NCI-H146 (cell line): ENCODE measurements at places on chromosomes 6 and 20.

- DNase-seq = no peak
These were observed 28.9 kb downstream of the ELMO2 start for GRCh38 chr20:46377518-46377917.

DNA sequence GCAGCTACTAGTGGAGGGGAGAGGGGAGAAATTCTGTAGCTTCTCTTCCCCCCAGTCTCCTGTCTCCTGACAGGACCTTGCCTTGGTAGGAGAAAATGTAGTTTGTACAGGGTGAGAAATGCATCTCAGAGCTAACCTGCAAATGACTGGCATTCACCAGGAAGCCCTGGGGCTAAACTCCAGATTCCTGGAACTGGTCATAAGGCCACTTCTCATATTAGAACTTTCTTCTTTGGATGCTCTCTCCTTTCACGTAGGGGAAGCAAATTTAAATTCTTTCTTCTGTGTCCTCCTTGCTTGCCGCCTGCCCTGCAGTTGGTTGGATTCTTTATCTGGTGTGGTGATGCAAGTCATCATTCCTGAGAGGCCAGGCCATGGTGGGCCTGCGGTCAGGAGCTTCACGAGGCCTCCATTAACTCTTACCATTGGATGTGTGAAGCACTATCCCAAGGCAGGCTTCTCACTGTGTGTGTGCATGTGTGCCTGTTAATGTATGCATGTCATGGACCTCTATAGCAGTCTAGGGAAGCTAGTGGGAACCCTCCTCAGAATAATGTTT lies 182.0 kb downstream of the PHF3 start:
- no peak for DNase-seq

DNA sequence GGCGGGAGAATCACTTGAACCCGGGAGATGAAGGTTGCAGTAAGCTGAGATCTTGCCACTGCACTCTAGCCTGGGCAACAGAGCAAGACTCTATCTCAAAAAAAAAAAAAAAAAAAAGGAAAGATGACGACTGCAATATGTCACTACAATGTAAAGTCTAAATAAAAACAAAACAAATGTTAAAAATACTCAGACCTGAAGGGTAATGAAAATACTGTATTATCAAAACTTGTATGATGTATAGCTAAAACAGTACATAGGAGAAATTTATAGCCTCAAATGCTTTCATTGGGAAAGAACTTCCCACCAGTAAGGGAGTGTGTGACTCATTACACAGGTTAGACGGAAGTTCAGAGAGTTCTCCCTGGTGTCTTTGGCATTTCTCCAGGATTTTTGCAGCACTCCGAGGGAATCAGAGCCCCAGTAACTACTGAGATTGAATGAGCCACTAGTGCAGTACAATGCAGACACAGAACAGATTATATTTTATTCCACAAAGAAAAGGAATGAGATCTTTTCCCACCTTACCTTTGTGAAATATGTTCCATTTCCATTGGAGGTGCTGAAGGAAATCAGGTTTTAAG lies 12.5 kb upstream of the RALGAPB start:
- DNase-seq = peak; percentile 63

DNA sequence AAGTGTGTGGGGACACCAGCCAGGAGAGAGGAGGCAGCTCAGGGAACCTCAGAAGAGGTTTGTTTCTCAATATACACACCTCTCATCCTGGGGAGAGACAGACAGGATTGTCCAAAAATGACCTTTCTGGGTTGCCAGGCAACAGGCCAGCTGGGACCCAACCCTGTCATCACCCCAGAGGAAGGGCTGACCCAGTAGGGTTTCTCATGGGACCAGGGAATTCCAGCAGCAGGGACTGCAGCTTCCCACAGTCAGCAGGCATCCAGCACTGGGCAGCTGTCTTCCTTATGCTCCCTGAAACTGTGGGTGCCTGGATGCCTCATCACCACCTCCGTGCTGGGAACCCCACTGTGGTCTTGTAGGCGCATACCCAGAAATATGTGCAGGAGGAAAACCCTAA lies 1.3 kb downstream of the C20orf202 start:
- DNase-seq = no peak

GRCh38 chr6:68572525-68572924 lies 62.6 kb upstream of the ADGRB3 start:
- peak; percentile 22 for DNase-seq

- no peak for DNase-seq
These were observed 7.2 kb downstream of the LPIN3 start for GRCh38 chr20:41347523-41348429.

DNA sequence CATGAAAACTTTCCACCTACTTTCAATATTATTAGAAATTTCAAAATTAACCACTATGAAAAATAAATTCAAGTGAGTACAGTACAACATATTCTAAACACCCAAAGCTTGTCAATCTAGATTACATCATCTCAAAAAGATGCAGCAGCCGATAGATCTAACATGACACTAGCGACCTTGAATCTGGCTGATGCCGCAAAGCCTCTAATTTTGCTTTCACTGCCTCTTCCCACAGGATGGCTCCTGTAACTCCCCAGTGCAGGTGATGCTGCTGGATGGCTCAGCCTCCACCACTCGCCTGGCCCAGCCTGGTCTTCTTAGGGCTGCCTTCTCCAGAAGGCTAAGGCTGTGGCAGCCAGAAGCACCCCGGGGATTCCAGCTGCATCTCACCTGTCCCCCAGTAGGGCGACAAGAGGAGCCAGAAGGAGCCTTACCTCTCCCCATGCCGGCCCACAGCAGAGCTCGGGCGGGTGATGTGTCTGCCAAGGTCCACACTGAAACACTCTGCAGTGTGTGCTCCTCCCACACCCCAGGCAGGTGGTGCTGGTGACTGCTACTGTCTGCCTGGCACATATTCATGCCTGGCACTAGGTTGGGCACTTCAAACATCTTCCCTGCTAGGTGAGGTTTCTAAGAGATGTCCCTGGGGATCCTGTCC lies 82.1 kb downstream of the SLC23A2 start:
- DNase-seq = no peak

GRCh38 chr20:1371202-1371782 lies 21.6 kb downstream of the FKBP1A start:
- DNase-seq = no peak

GRCh38 chr6:149026530-149026942 lies 279.7 kb downstream of the UST start:
- peak; percentile 82 for DNase-seq

DNA sequence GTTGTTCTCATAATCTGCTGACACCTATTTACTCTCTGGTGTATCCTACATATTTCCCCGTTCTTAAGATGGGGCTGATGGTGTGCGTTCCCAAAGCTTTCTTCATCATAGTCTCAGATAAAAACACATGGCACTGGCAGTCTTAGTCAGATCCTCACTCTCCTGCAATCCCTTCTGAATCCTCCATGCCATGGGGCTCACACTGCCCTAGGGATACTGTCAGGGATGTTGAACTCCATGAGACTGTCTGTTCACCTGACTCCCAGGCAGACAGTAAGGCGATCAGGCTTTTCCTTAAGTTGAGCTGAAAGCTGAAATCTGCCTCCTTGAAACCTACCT lies 76.0 kb downstream of the SLX4IP start:
- DNase-seq = no peak

GRCh38 chr6:132927713-132928112 lies 113.3 kb downstream of the RPS12 start:
- peak; percentile 8 for DNase-seq

GRCh38 chr20:37413379-37413778 lies 67.4 kb downstream of the SRC start:
- no peak for DNase-seq

DNA sequence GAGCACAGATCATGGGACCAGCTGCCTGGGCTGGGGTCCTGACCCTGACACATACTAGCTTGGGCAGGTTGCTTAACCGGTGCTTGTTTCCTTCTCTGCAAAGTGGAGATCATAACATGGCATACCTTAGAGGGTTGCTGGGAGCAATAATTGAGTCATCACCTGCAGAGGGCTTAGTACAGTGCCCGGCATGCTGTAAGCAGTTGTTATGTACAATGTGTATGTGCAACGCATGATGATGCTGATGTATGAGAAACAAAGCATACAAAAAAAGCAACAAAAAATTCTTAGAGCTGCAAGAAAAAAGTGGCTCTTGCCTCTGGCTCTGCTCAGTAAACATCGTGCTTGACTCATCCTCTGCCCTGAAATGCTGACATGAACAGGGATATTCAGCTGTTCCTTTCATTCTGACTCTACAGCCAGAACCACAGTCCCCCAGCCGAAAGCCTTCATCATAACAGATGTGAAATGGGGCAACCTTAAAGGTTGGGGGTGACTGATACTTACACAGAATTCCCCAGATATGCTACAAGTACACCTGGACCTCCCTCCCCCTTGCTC lies 91.7 kb downstream of the CLIC5 start:
- DNase-seq = no peak

GRCh38 chr20:38728191-38728781 lies 4.0 kb downstream of the SLC32A1 start:
- DNase-seq = no peak

GRCh38 chr6:56595490-56596122 lies 47.1 kb downstream of the DST start:
- DNase-seq = peak; percentile 61

DNA sequence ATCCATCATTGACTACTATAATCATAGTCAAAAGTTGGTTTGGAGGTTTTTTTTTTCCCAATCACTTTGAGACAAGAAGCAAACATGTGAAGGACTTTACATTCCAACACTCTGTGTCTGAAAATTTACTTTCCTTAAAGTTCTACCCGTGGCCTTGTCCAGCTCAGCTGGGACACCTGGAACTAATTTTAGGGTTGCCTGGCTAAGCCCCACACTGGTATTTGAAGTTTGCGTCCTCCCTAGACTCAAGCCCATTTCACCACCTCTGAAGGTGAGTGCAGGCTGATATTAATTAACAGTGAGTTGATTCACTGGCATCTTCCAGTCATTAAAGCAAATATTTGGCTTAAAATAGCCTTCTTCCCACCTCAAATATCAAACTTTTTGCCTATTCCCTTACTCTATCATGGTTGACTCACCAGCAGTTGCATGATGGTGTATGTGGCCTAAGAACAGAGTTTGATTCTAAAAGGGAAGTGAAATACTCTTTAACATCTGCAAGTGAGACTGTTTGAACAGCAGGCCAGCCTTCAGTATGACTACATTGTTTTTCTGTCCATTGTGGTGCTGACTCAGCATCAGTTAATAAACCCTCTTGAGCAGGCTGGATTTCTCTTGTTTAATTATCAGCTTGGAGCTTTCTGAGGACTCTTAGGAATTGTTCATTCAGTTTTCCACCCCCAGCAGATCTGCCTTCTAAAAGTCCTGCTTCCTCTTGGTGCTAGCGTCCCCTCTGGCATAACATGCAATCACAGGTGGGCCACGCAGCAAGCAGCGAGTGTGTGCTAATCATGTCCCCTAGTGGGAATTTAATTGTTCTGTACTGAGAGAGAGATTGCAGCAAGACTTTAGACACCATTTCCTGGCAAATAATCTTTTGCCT lies 1.8 kb upstream of the PRDM1 start:
- no peak for DNase-seq

- no peak for DNase-seq
These were observed 26.2 kb downstream of the PSMF1 start for GRCh38 chr20:1144401-1145172.

GRCh38 chr6:19838442-19839236 lies 1.5 kb downstream of the ID4 start:
- DNase-seq = peak; percentile 92

- DNase-seq = no peak
These were observed 8.4 kb downstream of the CST7 start for GRCh38 chr20:24957326-24958016.

- no peak for DNase-seq
These were observed 21.5 kb upstream of the GTSF1L start for GRCh38 chr20:43748274-43748673.

- peak; percentile 80 for DNase-seq
These were observed 4.3 kb upstream of the SRC start for GRCh38 chr20:37341632-37342031.

DNA sequence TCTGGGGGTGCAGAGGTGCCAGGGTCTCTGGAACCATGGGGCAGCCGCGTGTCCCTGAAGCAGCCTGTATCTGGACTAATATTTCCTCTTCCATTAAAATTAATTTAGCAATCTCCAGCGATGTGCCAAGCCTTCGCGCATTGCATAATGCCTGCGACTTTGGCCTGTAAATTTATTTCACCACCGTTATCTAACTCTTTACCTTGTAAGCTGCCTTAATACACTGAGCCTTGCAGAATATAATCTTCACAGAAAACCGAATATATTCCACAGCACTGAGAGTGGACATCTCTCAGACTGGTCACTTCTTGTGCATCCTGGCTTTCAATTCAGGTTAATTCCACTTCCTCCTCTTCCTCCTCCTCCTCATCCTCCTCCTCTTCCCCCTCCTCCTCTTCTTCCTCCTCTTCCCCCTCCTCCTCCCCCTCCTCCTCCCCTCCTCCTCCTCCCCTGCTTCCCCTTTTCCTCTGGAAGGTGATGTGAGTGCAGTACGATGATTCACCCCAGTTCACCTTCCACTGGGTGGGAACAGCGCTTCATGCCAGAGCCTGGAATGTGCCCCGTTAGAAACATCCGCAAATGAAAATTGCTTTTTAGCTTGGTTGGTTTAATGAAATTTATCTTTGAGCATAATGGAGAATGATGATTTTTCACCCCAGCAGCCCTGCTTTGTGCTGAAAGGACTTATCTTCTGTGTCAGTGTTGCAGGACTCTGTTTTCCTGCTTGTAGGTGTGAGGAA lies 101.4 kb downstream of the CDH4 start:
- no peak for DNase-seq

- peak; percentile 99 for DNase-seq
These were observed 53.3 kb upstream of the DACT2 start for GRCh38 chr6:168372889-168373288.

GRCh38 chr20:51462566-51463276 lies 79.8 kb downstream of the NFATC2 start:
- no peak for DNase-seq

DNA sequence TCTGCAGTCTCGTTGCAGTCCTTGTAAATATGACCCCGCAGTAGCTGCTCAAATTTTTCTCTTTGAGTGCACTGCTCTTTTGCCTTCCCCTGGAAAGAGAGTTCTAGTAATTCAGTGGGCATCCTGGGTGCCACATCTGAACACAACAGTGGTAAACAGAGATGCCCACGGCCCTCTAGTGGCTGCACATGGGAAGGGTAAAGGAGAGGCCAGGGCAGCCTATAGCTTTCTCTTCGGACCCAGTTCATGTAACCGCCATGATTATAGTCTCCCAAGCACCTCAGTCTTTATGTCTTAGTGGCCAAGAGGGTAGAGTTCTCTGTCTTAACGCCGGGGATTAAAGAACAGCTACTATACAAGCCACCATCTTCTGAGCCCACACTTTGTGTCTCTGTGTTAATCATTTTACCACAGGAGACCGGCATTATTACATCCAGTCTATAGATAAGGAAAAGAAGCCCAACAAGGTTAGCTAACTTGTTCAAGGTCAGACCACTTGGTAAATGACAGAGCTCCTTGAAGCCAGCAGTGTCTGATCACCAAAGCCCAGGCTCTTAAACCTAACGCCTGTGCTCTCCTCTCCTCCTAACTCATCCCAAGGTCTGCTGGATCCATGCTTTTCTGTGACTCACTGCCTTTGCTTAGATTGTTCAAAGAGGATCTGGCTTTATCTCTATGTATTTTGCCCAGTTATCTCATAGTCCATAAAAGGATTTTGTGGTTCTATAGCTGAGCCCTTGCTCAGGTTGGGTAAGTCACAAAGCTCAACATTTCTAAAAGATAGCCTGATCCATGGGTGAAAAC lies 81.8 kb downstream of the ISM1 start:
- DNase-seq = peak; percentile 8
